ENCODE measurements at places on chromosomes 5 and 9.

DNA sequence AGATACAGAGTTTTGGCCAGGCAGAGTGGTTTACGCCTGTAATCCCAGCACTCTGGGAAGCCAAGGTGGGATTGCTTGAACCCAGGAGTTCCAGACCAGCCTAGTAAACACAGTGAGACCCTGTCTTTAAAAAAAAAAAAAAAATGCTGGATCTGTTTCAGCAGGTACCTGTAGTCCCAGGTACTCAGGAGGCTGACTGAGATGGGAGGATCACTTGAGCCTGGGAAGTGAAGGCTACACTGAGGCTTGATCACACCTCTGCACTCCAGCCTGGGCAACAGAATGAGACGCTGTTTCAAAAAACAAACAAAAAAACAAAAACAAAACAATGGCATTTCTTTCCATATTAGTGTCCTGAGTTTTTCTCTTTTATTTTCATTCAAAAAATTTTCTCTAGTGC lies 19.0 kb downstream of the UNC13B start:
- DNase-seq: no peak

DNA sequence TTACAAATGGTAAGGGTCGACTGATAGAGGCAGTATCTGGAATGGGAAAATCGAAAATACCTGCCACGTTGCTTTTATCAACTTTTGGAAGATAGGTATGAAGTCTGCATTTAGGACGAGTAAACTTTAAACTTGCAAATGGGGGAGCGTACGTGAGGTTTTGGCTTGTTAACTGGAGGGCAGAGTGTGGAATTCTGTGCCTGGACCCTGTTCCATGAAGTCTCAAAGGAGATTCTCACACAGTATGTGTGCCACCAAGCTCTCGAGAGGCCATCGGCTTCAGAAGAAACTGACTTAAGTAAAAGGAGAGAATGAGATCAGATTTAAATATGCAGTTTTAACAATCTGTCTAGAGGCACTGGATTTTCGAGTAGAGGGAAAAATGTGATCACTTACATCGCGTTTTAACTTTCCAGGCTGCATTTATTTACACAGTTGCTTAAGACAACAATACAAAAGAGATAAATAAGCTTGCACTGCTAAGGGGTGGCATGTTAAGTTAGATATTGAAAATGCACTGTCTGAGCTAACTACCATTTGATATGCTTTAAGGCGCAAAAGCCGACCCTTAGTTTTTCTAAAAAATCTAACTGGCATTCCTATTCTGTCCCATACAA lies 401.6 kb downstream of the EBF1 start:
- DNase-seq: no peak

DNA sequence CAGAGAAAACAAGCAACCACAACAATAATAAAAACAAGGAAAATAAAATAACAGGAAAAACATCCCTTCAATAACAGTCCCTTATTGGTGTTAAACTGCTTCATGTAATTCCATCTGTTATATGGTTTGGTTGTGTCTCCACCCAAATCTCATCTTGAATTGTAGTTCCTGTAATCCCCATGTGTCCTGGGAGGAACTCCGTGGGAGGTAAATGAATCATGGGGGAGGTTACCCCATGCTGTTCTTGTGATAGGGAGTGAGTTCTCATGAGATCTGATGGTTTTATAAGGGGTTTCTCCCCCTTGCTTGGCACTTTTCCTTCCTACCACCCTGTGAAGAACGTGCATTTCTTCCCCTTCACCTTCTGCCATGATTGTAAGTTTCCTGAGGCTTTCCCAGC lies 369.8 kb downstream of the TMEM232 start:
- DNase-seq: no peak

DNA sequence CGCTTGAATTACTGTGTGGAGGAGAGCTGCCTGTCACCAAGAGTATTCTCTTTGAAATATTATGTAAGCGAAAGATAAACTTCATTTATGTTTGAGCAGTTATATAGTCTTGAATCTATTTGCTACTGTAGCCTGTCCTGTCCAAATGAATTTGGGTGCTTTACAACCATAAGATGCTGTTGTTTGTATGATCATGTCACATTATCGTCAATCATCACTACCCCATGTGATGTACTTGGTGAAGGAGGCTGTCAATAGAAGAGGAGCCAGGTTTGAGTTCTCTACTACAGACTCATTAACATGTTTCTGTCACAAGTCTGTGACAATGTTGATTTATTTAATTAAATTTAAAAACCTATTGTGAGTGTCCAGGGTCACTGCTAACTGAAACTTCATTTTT lies 403.3 kb upstream of the MEF2C start:
- DNase-seq: no peak

DNA sequence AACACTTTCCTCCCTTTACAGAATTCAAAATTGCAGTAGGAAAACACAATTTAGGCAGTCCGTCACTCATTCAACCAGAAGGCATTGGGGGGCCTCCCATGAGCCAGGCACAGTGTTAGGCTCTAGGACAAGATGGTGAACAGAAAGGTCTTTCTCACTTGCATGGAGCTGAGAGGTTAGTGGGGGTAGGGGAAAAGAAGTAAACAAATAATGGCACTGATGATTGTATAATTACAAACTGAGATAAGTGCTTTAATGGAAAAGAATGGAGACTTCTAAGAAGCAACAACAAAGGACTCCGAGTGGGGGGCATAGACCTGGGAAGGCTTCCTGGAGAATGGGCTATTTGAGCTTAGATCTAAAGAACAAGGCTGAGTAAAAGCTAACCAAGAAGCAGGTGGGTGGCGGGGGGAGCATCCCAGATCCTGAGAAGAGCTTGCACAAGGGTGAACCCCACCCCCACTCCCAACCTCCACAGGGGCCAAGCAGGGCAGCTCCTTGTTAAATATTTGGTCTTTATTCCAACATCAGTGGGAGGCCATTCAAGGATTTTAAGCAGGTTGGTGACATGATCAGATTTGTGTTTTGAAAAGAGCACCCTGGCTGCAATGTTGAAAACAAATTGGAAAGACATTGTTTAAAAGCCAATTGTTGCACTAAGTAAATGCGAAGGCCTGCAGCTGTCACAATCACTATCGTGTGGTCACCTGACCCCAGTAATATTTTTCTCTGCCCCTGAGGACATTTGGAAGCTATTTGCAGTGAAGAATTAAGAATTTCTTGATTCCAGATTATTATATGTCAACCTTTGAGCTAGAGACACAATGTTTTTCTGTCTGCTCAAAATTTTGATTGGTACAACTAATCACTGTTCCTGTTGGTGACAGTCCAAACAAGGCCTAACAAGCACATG lies 73.9 kb upstream of the EFNA5 start:
- no peak for DNase-seq

DNA sequence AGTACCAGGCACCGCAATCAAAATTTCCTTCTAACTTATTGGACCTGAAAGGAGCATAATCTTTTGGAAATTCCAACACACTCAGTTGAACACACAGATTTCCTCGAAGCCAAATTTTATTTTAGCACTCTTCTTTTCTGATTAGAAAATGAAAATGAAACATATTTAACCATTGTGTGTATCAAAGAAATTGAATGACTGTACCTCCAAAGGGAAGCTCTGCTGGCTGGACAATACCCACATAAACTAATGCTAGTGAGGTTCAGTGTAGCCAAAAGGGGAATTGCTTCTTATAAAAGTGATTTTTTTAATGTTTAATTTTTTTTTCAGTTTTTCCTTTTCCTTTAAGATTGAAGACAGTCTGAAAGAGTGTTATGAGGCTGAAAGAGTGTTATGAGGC lies 239.6 kb upstream of the NREP start:
- no peak for DNase-seq

DNA sequence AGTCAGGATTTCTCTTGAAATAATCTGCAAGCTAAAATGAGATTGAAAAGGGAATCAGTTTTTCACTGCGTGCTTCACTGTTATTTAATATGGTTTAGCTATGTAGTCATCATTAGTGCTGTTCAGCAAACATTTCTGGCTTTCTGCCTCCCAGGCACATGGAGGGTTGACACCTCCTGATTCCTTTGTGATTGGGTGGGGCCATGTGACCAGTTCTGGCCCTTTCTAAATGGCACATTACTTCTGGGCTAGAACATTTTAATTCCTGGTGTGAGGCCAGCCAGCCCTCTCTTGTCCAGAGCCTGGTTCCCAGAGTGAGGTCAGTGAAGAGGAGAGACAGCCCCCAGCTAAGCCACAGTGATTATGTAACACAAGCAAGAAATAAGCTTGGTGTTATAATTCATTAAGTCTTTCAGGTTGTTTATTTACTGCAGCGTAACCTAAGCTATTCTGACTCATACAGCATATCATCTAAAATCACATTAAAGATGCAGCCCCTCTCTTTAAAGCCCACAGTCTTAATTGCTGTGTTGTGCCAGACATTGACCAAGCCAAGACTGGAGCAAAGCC lies 17.4 kb upstream of the ARSI start:
- peak; percentile 54 for DNase-seq

DNA sequence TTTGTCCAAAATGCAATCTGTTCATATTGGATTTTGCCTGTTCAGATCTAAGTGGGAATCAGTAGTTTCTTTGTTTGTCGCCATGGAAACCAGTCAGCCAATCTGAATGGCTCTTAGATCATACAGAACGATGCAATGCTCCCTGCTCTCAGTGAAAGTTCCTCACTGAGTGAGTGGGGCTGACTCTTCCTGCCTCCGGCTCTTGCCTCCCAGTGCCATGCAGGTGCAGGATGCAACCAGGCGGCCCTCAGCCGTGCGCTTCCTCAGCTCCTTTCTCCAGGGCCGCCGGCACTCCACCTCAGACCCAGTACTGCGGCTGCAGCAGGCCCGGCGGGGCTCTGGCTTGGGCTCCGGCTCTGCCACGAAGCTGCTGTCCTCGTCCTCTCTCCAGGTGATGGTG lies at the start of gene PTPDC1:
Gene PTPDC1 (plus strand): TSS at position 151 of the 400 bp plus-strand sequence. CDS start 67 bp downstream, at position 218.
- DNase-seq: peak; percentile 75

GRCh38 chr9:136075881-136076678 lies 19.0 kb downstream of the NACC2 start:
- no peak for DNase-seq

DNA sequence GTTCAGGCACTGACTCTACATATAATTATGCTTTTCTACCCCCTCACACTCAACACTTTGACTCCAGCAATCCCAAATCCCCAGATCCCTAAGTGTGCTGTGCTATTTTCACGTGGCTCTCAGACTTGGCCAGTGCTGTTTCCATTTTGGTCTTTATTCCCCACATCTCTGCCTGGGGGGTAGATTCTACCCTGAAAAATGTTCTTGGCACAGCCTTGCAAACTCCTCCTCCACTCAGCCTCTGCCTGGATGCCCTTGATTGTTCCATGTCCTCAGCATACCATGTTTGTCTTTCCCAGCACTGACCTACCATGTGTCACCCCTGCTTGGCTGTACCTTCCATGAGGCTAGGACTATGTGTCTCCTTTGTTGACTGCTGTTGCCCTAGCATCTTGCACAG lies 43.0 kb downstream of the FXN start:
- no peak for DNase-seq

DNA sequence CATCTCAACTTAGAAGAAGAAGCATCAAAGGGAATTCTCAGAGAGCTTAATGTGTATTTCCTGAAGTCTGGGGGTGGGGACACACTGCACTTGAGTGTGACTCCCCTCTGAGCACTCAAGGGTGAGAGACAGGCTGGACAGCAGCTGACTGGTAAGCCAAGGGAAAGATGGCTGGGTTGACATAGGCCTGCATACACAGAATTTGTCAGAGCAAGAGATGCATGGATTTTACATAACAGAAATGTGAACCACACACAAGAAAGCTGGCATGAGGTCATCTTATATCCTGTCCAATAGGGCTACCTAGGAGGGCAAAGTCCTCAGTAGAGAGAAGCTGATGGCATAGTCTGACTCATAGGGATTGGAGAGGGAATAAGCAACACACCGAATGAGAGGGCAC lies 114.3 kb upstream of the EPB41L4A start:
- DNase-seq: no peak

DNA sequence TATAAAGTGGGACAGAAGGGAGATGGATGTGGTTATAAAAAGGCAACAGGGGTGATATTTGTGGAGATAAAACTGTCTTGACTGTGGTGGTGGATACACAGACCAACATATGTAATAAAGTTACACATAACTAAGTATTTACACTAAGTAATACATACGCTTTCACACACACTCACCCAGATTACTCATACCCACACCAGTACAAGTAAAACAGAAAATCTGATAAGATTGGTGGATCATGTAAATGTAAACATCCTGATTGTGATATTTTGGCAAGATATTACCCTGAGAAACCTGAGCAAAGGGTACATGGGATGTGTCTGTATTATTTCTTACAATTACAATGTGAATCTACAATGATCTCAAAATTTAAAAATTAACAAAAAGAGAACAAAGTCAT lies 53.3 kb upstream of the SLIT3 start:
- DNase-seq: no peak

DNA sequence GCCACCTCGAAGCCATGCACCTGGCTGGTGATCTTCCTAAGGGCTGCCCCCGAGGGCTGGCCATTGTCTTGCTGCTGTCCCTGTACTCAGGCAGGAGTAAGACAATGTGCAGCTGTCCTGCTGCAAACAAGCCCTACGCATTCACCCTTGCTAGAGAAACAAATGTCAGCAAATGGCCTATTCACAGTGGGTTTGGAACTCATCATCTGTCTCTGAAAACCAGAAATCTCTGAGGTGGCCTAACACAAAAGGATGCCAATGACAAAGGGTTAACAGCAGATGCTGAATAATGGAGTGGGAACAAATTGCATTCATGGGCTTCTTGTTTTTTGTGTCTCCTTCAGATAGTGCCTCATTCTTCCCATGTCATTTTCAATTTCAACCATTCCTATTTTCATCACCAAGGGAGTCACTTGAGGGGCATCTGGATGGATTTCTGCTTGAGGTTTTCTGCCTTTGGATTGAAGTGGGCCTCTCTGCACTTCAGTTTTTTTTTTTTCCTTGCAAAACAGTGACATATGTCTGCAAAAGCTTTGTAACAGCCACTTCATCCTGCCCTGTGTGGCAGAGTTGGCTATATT lies 261.6 kb upstream of the VLDLR start:
- DNase-seq: no peak

DNA sequence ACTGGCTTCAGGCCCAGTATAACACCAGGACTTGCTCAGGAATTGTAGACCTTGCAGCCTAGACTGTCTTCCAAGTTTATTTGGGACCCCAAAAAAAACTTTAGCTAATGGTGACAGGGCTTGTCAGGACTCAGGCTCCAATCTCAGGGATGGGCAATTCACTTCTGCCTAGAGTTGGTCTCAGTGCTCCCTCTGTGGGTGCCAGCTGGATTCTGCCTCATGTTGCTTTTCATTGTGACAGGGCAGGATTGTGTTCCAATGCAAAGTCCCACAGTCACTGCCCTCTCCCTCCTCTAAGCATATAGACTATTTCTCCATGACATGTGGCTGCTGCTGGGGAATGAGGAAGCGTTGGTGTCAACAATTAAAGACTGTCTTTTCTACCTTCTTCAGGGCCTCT lies 174.7 kb downstream of the CYLC2 start:
- DNase-seq: no peak

- no peak for DNase-seq
These were observed 112.9 kb downstream of the HSPA4 start for GRCh38 chr5:133164759-133165158.

- no peak for DNase-seq
These were observed 88.2 kb downstream of the FRMD3 start for GRCh38 chr9:83449983-83450382.

DNA sequence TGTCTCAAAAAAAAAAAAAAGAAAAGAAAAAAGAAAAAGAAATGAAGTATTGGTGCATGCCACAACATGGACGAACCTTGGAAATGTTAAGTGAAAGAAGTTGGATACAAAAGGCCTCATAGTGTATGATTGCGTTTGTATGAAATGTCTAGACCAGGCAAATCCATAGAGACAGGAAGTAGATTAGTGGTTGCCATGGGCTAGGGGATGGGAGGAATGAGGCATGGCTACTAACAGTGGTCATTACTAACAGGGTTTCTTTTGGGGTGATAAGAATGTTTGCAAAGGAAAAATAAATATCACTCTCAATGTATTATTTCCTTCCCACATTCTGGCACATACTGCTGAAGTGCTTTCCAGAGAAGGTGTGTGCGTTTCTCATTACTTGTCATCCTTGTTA lies 44.1 kb downstream of the UGCG start:
- no peak for DNase-seq
